Muscle of leg (tissue), 16 donors: ENCODE measurements at places on chromosomes 2 and 18. TPM values are rescaled to one million over a fixed set of nuclear protein-coding genes. Genes with fewer than 3 reads are reported as not detected.

The MAP2 gene
- 5.7 TPM for total RNA-seq

The IL36B gene
- not detected for total RNA-seq

The DOK6 gene
- 4.9 TPM for total RNA-seq

The SMCHD1 gene
- total RNA-seq, result 59.0 TPM

The CNGA3 gene
- 0.40 TPM for total RNA-seq

The CXCR1 gene
- total RNA-seq, result not detected

The G6PC2 gene
- not detected for total RNA-seq

The FOXD4L1 gene
- 0.13 TPM for total RNA-seq

The BCL2L11 gene
- total RNA-seq, result 6.3 TPM
